ENCODE measurements at places on chromosomes 4 and X. TPM values are rescaled to one million over a fixed set of nuclear protein-coding genes. Genes with fewer than 3 reads are reported as not detected.

HTRA3 gene
- 20.3 TPM for total RNA-seq

CSAG3 gene
- not detected for total RNA-seq

FAM199X gene
- 19.4 TPM for total RNA-seq

SPIN2A gene
- total RNA-seq: 0.37 TPM

Data from A549 treated with ZK216348 at 1 μM for 4 hours (cell line).